ENCODE measurements at places on chromosomes 11 and 22.

DNA sequence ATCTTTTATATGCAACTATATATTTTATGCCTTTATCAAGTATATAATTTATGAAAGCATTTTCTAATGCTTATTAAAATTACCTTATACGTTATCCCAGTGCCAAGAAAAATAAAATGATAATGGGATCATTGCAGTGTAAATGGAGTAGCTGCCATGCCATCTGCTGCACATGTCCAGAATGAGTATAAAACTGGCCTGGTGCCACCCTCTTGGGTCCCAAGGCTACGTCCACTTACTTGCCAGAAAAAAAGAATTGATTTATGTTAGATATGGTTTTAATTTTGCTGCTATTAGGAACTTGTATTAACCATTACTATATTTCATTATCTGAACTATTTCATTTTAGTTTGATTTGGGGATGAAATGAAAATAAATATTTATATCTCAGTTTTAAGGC, 1127.1 kb upstream of the CNTN5 start:
- DNase-seq = no peak

DNA sequence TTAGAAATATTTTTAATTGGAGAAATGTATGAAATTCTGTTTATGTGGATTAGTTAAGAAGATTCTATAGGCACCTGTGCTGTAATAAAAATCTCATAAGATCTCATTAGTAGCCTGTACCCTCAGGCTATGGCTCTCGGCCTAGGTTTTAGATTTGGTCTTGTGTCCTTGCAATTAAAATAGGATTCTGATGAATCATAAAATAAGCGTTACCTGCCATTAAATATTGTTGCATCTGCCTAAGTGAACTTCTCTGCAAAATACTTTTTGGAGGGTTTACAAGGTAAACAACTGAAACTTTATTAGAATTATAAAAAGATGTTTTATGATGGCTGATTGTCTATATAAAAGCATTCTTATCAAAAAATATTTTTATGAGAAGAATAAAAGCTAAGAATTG, 804.1 kb upstream of the ANO3 start:
- DNase-seq = no peak

DNA sequence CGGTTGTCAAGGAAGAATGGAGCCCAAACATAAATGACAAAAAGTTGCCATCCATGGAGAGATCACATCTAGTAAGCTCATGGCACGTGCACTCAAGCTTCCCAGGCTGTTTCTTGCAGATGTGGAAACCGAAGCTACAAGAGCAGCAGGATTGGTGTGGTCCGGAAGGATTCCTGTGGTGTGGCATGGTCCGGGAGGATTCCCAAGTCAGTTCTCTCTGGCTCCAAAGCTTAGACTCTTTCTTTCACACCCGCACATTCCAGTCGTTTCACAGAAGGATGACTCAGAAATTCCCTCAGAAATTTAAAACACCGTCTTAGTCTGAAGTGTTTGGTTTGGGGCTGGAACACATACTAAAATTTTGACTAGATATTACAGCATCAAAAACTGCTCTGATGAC, 78.0 kb upstream of the DRD2 start:
- no peak for DNase-seq

DNA sequence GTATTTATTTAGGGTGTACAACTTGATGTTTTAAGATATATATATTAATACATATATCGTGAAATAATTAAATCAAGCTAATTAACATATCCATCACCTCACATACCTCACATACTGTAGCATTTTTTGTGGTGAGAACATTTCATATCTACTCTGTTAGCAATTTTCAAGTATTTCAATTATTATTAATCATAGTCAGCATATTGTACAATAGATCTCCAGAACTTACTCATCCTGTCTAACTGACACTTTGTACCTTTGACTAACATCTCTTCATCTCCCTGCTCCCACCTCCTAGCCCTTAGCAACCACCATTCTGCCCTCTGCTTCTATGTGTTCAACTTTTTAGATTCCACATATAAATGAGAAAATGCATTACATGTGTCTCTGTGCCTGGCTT, 108.4 kb downstream of the BARX2 start:
- no peak for DNase-seq

DNA sequence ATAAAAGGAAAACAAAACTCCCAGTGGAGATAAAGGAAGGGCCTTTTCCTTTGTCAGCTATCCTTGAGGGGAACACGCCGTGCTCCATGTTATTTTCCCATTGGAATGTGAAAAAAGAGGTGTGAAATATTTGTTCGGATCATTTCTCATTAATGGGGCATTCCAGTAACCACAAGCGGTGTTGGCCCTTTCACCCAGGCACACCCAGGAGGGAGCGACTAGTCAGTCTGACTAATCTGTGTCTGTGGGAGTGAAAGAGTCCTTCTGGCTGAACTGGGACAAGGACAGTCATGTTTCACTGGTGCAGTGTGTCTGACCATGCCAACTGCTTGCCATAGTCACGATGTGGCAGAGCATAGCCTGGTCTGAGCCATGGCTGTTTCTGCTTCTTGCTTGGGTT, 13.0 kb upstream of the MYEOV start:
- no peak for DNase-seq

GRCh38 chr11:13152736-13153541, 124.7 kb upstream of the BMAL1 start:
- DNase-seq = no peak

DNA sequence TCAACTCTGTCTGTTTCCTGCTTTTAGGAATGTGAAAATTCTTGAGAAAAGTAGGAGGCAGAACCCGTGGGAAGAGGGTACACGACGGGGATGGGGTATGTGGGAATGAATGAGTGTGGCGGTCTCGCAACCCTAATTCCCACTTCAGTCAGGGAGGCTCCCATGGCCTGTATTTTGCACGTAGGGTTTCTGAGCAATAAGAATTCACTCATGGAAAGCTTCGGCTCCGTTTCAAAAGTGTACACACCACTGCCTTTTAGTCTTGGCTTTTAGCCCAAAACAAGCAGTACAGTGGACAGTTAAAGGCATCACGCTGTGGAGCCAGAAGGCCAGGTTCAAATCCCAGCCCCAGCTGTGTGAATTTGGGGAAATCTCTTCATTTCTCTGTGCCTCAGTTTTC, 116.7 kb downstream of the MN1 start:
- no peak for DNase-seq

- DNase-seq = peak; percentile 17
Measured at GRCh38 chr11:287821-288477, 977 bp upstream of the PGGHG start.

GRCh38 chr11:61564936-61565696, 15.8 kb downstream of the SYT7 start:
- DNase-seq = no peak

GRCh38 chr11:67032830-67033551, 10.1 kb downstream of the SYT12 start:
- no peak for DNase-seq

- no peak for DNase-seq
Measured at GRCh38 chr11:18264035-18264434, 2.0 kb upstream of the SAA1 start.

DNA sequence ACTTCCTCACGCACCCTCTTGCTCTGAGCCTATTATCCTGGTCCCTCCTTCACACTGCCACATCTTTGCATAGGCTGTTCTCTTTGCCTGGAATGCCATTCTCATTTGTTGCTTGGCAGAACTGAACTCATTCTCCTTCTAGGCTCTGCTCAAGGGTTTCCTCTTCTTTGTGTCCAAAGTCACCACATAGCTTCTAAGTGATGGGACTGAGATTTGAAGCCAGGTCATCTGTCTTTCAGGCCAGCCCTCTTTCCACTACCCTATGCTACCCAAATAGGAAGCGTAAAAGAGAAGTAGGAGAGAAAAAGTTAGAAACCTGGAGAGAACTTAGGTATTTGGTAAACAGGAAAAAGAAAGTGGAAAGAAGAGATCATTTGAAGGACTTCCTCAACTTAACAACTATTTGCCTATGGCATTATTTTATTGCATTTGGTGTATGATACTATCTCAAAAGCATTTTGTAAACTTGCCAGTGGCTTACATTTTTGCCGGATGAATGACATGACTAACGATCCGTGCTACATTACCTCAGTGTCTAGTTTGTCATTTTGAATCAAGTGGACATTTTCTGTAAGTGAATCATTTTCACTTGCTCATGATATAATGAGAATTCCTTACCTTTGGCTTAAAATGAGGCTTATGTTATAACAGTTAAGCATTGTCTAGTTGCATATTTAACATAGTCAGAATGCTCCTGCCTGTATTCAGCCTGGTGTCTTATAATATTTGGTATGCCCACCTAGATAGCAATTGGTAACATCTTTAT, 18.5 kb downstream of the NF2 start:
- DNase-seq = no peak

- no peak for DNase-seq
Measured at GRCh38 chr11:125382314-125382791, 113.7 kb downstream of the FEZ1 start.

DNA sequence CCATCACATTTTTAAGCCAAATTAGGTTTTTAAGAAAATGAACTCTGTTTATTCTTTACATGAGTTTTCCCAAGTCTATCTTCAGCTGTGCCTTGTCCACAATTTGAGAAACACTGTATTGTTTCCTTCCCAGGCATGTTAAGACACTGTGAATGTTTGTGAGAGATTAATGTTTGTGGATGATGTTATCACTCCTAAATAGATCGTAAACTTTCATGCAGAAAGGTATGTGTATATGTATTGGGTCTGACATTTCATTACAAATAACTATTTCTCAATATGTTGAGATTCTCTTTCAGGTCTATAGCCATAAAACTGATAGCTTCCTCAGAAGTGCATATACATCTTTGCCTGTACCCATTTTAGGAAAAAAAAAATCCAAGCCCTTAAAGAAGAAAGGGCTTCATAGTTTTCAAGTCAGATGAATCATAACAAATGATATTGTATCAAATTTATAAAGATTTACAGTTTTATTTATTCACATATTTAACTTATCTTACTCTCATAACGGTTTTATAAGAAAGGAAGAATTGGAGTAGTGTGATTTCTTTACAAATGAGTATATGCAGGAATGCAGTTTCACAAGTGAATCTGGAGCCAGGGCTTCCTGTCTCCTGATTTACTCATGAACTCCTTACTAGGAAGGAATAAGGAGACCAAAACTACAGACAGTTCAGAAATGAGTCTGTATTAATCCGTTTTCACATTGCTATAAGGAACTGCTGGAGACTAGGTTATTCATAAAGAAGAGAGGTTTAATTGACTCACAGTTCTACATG, 11.2 kb downstream of the OR8D1 start:
- DNase-seq = no peak

GRCh38 chr11:9507277-9507580, 46.4 kb downstream of the ZNF143 start:
- DNase-seq = no peak

DNA sequence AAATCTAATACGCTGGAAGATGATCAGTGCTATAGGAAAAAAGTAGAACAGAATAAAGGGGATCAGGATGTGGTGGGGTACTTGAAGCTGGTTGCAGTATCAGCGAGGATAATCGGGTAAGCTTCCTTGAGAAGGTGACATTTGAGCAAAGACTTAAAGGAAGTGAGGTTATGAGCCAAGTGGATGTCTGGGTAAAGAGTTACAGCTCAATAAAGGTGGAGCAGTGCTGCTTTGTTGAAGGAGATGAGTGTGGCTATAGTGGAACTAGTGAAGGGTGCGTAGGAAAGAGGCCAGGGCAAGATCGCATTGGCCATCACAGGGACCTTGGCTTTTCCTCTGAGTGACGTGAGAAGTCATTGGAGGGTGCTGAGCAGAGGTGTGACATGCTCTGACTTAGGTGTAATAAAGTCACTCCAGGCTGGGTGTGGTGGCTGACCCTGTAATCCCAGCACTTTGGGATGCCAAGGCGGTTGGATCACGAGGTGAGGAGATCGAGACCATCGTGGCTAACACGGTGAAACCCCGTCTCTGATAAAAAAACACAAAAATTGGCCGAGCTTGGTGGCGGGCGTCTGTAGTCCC, 2.3 kb upstream of the SYVN1 start:
- DNase-seq = no peak

DNA sequence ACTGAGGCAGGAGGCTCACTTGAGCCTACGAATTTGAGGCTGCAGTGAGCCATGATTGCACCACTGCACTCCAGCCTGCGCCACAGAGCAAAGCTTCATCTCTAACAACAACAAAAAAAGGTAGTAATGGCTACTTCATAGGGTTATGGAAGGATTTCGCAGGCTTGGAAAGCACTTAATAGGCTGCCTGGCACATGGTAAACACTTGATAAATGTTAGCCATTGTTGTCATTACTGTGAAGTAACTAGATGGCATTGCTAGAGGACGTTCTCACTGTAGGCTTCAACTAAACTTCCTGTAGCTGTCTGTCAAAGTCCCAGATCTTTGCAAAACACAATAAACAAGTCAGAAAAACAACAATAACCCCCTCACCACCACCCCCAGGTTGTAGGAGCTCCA, 357.2 kb upstream of the NARS2 start:
- DNase-seq = no peak

DNA sequence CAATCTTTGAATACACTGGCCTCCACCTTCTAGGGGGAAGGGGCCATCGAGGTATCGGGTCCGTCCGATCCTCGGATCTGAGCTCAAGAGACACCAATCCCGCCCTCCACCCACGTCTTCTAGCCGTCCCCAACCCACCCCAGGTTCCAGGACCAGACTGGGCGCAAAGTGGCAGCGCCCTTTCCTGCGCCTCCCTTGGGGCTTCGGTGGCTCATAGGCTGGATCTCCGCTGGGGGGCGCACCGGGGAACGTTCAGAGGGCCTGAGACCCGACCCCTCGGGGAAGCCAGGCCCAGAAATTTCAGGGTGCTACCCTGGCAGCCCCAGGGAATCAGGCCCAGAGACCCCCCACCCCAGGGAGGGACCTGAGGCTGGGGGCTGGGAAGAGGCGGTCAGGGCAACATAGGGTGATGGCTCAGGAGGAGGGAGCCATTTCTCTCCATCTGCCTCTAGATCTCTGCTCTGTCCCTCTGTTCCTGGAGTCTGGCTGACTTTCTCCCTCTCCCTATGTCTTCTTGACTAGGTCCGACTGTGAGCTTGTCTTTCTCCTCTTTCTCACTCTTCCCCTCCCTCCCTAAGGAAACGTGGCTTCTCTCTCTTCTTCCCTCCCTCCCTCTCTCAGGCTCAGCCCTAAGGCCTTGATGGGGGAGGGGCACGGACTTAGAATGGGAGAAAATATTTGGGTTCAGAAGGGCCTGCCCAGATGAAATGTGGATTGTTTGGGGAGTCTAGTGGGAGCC, 1.1 kb downstream of the CREB3L1 start:
- no peak for DNase-seq

DNA sequence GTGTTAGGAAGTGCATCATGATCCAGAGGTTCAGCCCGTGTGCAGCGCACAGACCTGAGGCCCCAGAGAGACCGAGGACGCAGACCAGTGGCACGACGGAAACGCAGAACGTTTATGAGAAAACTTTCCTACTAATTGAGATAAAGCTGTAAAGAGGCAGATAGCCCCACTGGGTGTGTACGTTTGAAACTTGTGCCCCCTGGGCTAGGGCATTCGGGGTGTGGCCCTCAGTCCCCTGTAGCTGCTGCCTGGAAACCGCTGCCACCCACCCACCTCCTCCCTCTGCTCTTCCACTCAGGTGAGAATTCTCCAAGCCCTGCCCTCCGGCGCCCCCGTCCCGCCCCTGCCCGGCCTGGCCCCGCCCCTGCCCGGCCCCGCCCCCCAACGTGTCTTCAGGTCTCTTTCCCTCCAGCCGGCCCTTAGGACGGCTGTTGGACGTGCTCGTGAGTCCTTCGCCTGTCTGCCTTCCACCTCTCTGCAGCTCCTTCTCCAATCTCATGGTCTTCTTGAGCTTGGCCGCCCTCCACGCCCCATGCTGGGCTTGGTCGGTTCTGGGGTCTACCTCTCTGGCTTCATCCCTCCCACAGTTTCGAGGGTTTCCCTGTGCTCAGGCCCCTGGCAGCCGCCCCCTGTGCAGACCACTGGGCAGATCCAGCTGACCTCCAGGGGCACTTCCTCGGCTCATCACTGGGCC, 12.1 kb downstream of the MAPK8IP2 start:
- DNase-seq = no peak

Measured in T-helper 1 cell (primary cell).